Omental fat pad (tissue), 4 donors: ENCODE measurements at places on chromosomes 4 and X. TPM values are rescaled to one million over a fixed set of nuclear protein-coding genes. Genes with fewer than 3 reads are reported as not detected.

DNA sequence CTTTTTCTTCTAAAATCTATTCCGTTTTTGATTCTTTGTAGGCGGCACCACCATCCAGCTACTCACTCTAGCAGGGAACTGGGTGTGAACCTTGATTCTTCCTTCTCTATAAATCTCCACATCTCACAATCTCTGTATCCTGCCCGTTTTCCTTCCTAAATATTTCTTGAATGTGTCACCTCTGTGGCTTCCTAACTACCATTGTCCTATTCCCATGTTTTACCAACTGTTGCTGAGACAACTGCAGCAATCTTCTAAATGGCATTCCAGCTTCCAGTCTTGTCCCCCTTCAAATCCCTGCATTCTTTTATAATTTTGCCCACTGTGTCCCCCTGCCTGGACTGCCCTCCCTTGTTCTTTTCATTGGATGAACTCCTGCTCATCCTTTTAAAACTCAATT is 641.3 kb downstream of the RPA4 start:
- DNase-seq = no peak

DNA sequence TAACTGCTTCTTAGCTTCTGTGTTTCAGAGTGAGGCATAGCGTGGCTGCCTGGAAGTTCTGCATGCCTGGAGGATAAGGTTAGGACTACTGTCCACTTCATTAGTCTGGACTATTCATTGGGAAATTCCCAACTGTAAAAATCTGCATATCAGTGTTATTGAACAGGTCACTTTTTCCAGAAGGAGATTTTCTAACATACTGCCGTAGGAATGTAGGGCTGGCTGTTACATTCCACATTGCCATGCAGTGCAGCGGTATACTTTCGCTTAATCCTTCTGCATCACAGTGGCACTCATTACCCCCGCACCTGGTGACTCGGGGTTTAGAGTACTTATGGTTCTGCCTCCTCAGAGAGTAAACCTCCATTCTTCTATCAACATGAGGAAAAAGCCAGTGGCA is 104.6 kb downstream of the NPFFR2 start:
- DNase-seq = no peak

- DNase-seq = no peak
Observed at GRCh38 chr4:140070973-140071372, 83.0 kb downstream of the MAML3 start.

DNA sequence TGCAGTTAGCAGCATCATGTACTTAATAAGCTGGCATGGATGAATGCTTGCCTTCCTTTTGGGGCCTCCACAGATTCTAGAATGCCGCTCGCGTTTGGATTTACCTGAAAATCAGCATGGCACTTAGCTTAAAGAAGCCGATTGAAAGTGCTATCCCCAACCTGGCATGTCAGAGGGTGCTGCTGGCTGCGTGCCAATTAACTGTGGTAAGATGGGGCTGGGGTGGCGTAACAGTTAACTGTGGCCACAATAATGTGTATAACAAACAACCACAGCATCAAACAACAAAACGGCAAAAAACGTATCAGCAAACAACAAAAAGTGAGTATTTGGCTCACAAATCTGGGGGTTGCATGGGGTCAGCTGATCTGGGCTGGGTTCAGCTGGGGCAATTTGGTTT is 70.5 kb downstream of the CBLL2 start:
- no peak for DNase-seq

DNA sequence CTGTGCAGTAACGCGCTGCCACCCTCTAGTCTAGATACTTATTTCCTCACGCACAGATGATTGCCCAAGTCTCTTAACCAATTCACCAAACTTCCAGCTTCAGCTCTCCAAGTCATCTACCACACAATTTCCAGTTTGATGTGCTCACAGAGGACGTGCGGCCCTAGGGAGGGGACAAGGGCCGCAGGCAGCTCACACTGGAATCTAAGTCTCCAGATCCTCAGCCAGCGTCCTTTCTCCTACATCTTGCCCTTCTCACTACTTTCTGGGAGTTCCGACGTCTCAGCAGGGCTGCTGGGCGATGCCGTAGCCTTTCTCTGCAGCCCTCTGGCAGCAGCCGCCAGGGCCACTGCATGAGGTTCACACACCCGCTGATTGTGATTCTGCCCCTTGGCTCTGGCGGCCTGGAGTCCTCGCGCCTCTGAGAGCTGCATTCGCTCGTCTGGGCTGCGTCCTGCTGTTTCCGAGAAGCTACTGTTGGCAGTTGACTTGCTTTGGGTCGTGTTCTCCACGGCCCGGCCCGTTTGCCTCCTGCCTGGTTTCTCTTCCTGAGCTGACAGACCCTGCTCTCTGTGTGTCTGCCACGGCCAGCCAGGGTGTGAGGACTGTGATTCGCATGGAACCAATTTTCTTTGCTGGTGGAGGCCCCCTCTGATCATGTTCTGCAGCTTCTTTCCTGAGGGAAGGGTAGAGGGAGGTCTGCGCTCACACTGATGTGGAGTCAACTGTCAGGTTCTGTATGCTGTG is 14.1 kb upstream of the TMEM131L start:
- DNase-seq = no peak

DNA sequence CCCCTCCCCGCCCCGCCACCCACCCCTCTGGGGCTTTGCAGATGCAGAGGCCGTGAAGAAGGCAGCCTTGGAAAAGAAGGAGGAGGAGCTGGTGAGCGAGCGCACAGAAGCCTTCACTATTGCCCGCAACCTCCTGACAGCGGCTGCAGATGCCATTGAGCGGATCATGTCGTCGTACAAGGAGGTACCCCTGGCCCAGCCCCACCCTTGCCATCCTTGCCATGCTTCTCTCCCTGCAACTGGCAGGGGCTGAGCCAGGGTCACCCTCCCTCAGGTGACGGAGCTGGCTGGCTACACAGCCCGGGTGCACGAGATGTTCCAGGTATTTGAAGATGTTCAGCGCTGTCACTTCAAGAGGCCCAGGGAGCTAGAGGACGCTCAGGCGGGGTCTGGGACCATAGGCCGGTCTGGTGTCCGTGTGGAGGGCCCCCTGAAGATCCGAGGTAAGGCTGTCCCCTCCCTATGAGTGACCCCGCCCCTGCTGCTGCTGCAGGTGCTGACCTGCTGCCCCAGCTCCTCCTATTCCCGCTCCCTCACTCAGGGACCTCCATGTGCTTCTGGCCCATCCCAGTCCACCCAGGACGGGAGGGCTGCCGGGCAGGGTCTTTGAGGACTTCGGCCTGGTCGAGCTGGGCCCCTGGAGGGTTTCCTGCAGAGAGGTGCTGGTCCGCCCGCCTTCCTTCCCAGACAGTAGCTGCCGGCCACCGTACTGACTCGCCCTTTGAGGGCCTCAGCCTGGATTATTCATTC is 11.6 kb downstream of the ABCD1 start:
- no peak for DNase-seq

GRCh38 chr4:117908306-117909207 is 125.7 kb upstream of the NDST3 start:
- DNase-seq = no peak

DNA sequence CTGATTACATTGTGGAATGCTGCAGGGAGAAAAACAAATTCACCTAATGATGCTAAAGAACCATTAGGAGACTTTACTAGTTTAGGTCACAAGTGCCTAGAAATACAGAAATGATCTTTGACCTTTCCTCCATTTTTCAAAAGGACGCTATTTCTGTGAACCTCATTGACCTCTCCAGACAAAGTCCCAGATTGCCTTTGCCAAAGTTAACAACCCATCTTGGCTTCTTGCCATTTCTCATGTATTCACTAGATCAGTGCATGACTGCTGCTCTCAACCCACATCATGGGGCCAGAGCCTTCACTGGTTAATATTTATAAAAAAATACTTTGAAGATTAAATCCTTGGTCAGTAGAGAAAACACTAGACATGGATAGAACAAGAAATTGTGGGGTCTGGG is 19.9 kb upstream of the AR start:
- DNase-seq = no peak

DNA sequence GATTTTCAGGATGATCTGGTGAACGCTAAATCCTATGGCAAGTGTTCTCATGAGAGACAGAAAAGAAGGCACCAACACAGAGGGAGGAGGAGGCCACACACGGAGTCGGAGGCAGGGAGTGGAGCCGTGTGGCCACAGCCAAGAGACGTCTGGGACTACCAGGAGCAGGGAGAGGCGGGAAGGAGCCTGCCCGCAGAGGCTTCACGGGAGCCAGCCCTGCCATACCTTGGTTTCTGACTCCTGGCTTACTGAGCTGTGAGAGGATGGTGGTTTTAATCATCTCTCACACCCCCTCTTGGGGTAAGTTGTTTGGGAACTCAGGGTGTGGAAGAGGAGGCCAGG is 33.5 kb upstream of the GPR78 start:
- no peak for DNase-seq

DNA sequence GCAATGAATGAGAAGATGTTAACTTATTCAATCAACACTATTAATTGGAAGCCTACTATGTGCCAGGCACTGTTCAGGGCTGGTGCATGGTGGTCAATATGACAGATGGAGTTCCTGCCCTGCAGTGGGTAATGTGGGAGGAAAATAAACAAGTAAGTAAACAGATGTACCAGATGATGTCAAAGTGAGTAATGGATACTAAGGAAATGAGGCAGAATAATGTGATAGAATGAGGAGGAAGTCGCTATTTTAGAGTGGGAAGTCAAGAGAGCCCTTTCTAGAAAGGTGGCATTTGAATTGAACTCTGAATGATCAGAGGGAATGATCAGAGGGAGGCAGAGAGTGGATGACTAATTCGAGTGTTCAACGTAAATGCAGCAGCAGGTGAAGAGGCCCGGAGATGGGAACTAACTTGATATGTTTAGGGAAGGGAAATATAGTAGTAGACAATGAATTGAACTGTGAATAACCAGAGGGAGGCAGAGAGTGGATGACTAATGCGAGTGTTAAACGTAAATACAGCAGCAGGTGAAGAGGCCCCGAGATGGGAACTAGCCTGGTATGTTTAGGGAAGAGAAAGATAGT is 48.3 kb downstream of the HMGB3 start:
- DNase-seq = no peak

- no peak for DNase-seq
Observed at GRCh38 chr4:65344278-65344825, 325.9 kb downstream of the EPHA5 start.

DNA sequence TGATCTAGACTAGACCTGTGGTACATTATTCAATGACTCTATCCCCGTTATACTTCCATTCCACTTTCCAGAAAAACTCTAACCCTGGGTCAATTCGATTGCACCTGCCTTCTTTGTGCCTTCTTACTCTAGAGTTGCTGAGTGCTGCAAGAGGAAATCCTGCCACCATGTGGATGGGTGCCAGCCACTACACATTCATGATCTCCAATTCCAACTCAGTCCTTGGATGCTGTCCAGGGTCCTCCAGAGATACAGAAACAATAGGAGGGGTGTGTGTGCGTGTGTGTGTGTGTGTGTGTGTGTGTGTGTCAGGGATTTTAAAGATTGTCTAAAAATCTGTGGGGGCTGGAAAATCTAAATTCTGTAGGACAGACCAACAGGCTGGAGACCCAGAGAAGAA is 42.9 kb upstream of the INTS6L start:
- no peak for DNase-seq

- no peak for DNase-seq
Observed at GRCh38 chr4:108117418-108118182, 51.1 kb downstream of the LEF1 start.

DNA sequence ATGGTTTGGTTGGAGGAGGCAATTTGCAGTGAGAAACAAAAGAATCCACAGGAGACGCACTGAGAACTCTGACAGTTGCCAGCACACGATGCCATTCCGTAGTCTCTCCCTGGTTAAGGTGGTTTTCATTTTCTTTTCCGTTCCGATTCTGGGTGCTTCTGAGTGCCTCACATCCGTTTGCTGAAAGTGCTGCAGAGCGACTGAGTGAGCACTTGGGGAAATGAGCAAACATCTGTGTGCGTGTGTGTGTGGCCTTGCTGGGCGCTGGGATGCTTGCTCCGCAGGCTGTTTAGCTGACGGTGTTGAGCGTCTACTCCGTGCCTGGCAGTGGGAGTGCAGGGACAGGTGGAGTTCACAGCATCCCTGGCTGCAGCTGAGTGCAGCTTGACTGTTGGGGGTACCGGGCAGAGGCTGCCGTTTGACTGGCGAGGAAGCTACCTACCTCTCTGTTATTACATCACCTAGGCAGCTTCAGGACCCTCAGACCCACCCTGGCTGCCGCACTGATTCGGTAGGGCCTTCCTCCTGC is 49.3 kb downstream of the SORCS2 start:
- DNase-seq = no peak

MYL5 gene
- 9.3 TPM for total RNA-seq

ADH1A gene
- not detected for total RNA-seq

TMEM184C gene
- 27.3 TPM for total RNA-seq

SPANXB1 gene
- total RNA-seq = not detected
